Activated gamma-delta T cell treated with Interleukin-2 at 50 U/mL for 16 hours (primary cell): ENCODE measurements at places on chromosomes 16 and 17.

DNA sequence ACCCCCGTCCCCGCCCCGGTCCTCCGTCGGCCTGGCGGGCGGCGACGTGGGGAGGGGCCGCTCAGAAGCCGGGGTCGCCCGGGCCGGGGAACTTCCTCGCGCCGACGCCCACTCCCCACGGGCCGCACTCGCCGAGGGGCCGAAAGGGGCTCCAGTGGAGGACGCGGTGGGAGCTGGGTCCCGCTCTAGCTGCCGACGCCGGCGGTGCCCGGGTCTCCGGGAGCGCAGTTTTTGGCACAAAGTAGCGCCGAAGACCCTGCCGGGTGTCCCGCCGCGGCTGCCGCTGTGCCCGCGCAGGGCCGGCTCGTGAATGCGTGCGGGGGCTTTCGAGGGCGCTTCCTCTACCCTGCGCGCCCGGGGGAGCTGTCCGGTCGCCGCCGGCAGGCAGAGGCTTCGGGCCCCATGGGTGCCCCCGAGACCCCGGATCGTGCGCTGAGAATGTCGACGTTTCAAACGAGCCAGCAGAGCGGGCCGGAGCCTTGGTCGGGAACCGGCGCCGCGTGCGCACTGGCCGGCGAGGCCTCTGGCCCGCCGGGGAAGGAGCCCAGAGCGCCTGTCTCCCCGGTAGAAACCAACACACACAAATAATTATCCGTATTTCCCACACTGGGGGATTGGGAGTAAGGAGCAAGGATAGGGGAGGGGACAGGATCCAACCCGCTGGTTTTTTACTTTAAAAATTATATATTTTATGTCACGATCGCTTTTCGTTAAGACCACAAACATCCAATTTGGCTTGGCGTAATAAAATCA, 46.6 kb upstream of the SLC38A10 start:
- no peak for DNase-seq

DNA sequence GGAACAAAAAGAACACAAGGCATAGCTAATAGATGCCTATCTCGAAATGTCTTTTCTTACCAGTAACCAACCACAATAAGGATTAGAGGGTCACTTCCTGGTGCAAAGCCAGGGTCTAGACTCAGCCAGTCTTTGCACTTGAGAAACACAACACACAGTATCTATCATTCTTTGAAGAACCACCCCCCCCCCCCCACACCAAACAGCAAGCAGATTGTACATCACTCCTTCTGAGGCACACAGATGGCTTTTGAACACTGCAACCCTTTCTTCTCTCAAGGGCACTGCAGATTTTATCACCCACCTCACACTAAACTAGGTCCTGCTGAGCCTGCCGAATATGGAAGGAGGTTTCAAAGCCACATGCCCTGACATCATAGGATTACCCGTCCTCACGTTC, 145.6 kb downstream of the AATF start:
- no peak for DNase-seq

DNA sequence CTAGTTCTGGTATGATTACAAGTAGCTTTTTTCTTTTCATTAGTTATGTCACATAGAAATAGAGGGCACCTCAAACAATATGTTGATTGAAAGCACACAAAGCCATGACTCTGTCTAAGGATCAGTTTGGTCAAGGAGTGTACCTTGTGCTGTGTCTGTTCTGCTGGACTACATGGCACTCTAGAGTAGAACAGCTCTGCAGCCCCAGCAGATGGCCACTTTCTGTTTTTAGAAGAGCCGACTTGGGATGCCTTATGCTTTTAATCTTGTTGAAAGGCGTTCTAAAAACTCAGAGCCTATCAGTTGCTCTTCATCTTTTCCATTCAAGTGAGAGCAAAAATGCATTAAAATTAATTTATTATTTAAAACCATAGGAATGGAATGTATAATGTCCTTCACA, 49.3 kb upstream of the CA10 start:
- DNase-seq = no peak

- DNase-seq = no peak
Measured at GRCh38 chr16:22353191-22353919, 21.1 kb downstream of the CDR2 start.

DNA sequence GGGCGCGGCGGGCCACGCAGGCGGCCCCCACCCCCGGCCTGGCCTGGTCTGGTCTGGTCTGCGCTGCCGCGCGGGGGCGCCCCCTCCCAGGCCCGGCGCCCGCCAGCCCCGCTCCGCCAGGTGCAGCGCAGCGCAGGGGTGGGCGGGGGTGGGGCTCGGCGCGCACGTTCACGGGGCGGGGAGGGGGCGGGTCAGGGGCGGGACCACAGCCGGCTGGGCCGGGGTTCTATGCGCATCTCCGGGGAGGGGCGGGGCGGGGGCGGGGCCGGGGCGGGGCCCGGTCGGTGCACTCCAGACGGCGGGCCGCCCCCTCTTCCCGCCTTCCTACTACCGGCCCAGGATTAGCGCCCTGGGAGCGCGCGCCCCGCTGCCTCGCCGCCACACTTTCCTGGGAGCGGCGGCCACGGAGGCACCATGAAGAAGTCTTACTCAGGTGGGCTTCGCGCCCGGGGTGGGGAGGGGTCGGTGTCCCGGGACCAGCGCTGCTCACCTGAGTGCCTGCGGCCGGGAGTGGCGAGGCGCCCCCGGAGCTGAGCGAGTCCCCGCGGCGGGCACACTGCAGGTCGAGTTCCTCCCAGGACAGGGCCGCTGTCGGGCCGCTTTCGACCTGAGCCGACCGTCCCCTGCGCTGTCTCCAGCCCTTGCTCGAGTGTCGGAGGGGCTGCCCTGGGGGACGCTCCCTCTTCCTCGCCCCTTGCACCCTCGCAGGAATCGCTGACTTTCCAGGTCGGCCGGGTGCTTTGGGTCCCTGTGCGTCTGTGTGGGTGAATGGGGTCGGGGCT, 140.5 kb downstream of the SEC14L1 start:
- DNase-seq = peak; percentile 54

- no peak for DNase-seq
Measured at GRCh38 chr17:34566201-34566600, 13.2 kb upstream of the TMEM132E start.
